Naive thymus-derived CD4-positive, alpha-beta T cell (primary cell): ENCODE measurements at places on chromosomes 6 and 20. TPM values are rescaled to one million over a fixed set of nuclear protein-coding genes. Genes with fewer than 3 reads are reported as not detected.

DNA sequence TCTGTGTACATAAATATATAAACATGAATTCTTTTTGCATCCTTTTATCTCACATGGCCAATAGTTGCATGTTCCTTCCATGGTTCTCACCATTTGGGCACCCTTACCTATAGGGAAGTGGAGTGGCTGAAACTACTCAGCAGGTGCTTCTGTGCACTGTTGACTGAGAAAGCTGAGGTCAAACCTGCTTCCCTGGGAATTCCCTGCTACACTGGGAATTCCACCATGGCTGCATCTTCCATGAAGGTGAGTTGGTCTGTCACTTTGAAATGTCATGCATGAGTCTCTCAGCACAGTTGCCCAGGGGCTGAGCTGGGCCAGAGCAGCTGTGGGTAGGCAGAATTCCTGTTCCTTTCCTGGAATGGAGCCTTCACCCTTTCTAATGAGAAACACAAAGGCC, 193.8 kb upstream of the PRSS16 start:
- no peaks in the 10 kb centered on the region for H3K36me3 ChIP-seq
- no peak for DNase-seq
- H3K4me1 ChIP-seq: no peaks in the 10 kb centered on the region
- no peaks in the 10 kb centered on the region for H3K27me3 ChIP-seq
- H3K4me3 ChIP-seq: no peak overlapping the region

- peak; percentile 55 for DNase-seq
- peak overlapping the region; percentile 21 for H3K4me3 ChIP-seq
- peaks cover 31% of the 10 kb centered on the region for H3K4me1 ChIP-seq
- no peaks in the 10 kb centered on the region for H3K27me3 ChIP-seq
- no peaks in the 10 kb centered on the region for H3K36me3 ChIP-seq
These were observed 27.7 kb downstream of the TFEB start for GRCh38 chr6:41707565-41708200.

GRCh38 chr20:37231947-37232630, 29.5 kb downstream of the GHRH start:
- no peak overlapping the region for H3K27ac ChIP-seq
- no peaks in the 10 kb centered on the region for H3K4me1 ChIP-seq
- no peaks in the 10 kb centered on the region for H3K27me3 ChIP-seq

GRCh38 chr6:33678233-33678931, 33.1 kb downstream of the UQCC2 start:
- H3K27me3 ChIP-seq: no peaks in the 10 kb centered on the region
- H3K27ac ChIP-seq: no peak overlapping the region
- DNase-seq: no peak
- no peaks in the 10 kb centered on the region for H3K4me1 ChIP-seq
- peaks cover 4% of the 10 kb centered on the region for H3K36me3 ChIP-seq
- no peak overlapping the region for H3K4me3 ChIP-seq

DNA sequence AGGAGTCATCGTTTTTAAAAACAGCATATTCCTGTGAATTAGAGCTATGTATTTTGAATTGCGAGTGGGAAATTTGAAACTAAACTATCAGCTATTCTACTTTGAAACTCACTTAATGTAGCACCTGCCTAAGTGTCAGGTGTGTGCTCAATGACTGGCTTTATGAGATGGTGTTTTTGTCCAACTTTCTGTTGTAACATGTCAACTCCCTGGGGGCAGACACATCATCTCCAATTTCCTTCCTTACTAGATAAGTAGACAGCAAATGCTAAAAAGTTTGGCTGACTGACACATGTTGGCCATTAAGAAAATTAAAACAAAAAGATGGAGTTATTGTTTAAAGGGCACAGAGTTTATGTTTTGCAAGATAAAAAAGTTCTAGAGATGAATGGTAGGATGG, 226.9 kb downstream of the TFAP2B start:
- H3K27me3 ChIP-seq: no peaks in the 10 kb centered on the region
- H3K36me3 ChIP-seq: no peaks in the 10 kb centered on the region
- H3K4me3 ChIP-seq: no peak overlapping the region
- H3K27ac ChIP-seq: no peak overlapping the region
- no peaks in the 10 kb centered on the region for H3K4me1 ChIP-seq

DNA sequence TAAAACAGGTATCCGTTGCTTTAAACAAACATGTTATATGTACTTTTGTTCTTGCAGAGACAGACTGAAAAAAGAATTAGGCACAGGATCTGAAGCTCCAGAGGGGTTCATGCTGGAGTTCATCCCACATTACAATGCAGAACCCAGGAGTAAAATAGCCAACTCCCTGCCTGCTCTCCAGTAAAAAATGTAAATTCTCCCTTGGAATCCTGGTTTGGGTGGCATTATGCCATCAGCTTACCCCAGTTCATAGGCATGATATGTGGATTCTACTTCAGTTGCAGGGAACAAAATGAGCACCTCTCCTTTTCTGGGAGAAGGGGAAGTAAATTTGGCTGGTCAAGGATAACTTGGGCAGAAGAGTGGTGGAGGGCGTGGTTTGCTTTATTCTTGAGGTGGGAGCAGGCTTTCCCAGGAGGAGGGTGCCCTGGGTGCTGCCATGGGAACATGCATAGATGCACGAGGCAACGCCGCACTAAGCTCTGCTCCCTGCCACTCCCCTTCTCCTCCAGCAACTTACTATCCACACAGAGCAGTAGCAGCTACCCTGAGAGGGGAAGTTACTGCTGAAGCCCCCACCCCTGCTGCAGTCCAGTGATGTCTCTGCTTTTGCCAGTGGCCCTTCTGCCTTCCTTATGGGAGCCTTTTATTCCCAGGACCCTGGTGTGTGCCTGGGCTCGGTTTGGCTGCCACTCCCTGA, 71.6 kb upstream of the GLP1R start:
- H3K27ac ChIP-seq: no peak overlapping the region
- no peaks in the 10 kb centered on the region for H3K27me3 ChIP-seq
- H3K4me3 ChIP-seq: no peak overlapping the region

DNA sequence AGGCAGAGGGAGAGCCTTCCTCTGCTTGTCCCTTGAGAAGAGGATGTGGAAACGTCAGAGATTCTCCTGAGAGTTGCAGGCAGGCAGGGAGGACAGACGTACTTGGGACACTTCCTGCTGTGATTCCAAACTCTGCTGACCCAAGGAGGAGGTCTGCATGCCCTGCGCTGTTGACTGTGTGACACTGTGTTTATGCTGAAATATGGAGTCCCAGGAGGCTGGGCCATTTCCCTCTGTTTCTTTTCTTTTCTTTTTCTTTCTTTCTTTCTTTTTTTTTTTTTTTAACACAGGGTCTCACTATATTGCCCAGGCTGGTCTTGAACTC, 63.5 kb upstream of the BHLHE23 start:
- H3K4me1 ChIP-seq: no peaks in the 10 kb centered on the region
- H3K27me3 ChIP-seq: no peaks in the 10 kb centered on the region
- no peak overlapping the region for H3K27ac ChIP-seq
- H3K36me3 ChIP-seq: no peaks in the 10 kb centered on the region

- H3K27ac ChIP-seq: no peak overlapping the region
- no peaks in the 10 kb centered on the region for H3K27me3 ChIP-seq
- DNase-seq: no peak
- H3K4me1 ChIP-seq: no peaks in the 10 kb centered on the region
- H3K36me3 ChIP-seq: no peaks in the 10 kb centered on the region
These were observed 33.6 kb downstream of the FAM209B start for GRCh38 chr20:56566621-56567020.

- no peaks in the 10 kb centered on the region for H3K36me3 ChIP-seq
- H3K4me3 ChIP-seq: no peak overlapping the region
- no peak overlapping the region for H3K27ac ChIP-seq
- no peaks in the 10 kb centered on the region for H3K27me3 ChIP-seq
- no peak for DNase-seq
- H3K4me1 ChIP-seq: no peaks in the 10 kb centered on the region
These were observed 120.1 kb downstream of the AGPAT4 start for GRCh38 chr6:161153725-161154124.

DNA sequence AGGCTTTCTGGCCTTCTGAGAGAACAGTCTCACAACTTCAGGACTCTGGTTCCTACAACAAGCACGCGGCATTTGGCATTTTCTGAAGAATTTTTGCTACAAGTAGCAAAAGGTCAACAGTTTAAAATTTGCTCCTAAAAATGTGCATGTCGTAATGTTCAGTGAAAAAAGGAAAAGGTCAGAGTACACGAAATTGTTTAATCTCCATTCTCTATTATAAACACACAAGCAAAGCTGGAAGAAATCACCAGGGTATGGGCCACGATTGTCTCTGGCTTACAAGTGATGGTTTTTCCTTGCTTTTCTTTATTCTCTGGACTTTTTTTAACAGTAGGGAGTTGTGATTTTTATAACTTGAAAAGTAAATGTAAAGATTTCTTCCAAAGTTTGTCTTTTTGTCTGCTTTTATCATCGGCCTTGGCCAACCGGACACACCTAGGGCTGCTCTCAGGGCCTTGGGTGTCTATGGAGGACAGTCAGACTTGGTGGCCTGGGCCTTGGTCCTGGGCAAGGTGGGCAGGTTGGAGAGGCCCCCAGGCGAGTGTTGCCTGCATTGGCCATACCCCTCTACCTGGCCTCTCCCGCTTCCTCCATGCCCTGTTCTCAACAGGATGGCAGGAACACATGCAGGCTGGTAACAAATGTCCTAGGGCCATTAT, 32.4 kb downstream of the PLEKHG1 start:
- H3K27ac ChIP-seq: no peak overlapping the region
- H3K4me3 ChIP-seq: no peak overlapping the region
- H3K36me3 ChIP-seq: no peaks in the 10 kb centered on the region
- H3K27me3 ChIP-seq: no peaks in the 10 kb centered on the region
- H3K4me1 ChIP-seq: peaks cover 4% of the 10 kb centered on the region

DNA sequence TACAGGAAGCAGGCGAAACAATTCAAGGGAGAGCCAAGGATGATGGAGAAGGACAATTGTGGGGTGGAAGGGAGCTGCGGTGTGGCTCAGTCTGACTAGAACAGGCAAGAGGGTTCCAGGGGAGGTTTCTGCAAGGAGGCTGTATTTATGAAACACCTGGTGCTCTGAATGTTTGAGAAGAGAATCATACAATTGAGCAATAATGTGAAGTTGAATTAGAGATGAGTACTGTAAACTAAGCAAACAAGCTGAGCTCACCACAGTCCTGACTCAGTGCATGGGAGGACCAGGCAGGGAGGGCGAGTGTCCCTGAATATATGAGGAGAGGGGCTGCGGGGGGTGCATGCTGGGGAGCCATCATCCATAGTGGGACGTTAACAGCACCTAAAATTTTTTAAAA, 279.7 kb downstream of the KIF16B start:
- H3K4me3 ChIP-seq: no peak overlapping the region
- H3K27ac ChIP-seq: no peak overlapping the region
- no peak for DNase-seq
- H3K27me3 ChIP-seq: no peaks in the 10 kb centered on the region
- H3K4me1 ChIP-seq: no peaks in the 10 kb centered on the region

The HLA-DQA1 gene
- 12.1 TPM for total RNA-seq

The GRIK2 gene
- total RNA-seq: 0.10 TPM in 1 of 2 replicates, not detected in the other

The TRIM10 gene
- not detected for total RNA-seq

The GPLD1 gene
- total RNA-seq: 1.7 TPM

The SNAP91 gene
- total RNA-seq: not detected

The ULBP1 gene
- not detected for total RNA-seq

The HAO1 gene
- not detected in 2 replicates for total RNA-seq

The COL12A1 gene
- total RNA-seq: not detected
